Activated B cell treated with CpG ODN at 0.5 μM for 24 hours (primary cell): ENCODE measurements at places on chromosomes 7 and 10. TPM values are rescaled to one million over a fixed set of nuclear protein-coding genes. Genes with fewer than 3 reads are reported as not detected.

The TLX1 gene
- not detected in 2 replicates for total RNA-seq

The SIRT1 gene
- 30.1 and 31.6 TPM in 2 replicates for total RNA-seq

The ODAD2 gene
- total RNA-seq: not detected in 2 replicates

The GNG11 gene
- total RNA-seq: 2.4 and 2.6 TPM in 2 replicates

DNA sequence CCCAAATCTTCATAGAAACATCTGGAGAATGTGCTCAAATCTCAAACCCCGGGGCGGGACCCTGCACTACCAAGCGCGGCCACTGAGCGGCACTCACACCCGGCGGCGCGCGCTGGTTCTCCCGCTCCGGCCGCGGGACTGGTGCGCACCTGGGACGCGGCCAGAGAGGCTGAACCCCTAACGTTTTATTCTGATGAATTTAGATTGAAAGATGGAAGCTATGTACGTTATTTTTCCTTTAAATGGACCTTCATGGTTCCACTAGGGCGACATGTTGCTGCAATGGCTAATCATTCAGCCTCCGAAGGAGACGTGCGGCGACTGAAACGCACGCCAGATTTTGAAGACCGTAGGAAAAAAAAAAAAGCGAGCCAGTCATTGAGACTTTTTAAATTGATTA is 107.0 kb upstream of the INSIG1 start:
- no peak overlapping the region for H3K4me3 ChIP-seq
- H3K4me1 ChIP-seq: peaks cover 8% of the 10 kb centered on the region
- no peak overlapping the region for H3K27ac ChIP-seq
- peak; percentile 70 for DNase-seq

- H3K27me3 ChIP-seq: peaks cover 8% of the 10 kb centered on the region
- H3K36me3 ChIP-seq: no peaks in the 10 kb centered on the region
- H3K4me1 ChIP-seq: no peaks in the 10 kb centered on the region
- no peak overlapping the region for H3K27ac ChIP-seq
- H3K4me3 ChIP-seq: no peak overlapping the region
Observed at GRCh38 chr7:45451342-45452035, 122.7 kb upstream of the ADCY1 start.

GRCh38 chr10:75469006-75469616 is 37.7 kb downstream of the LRMDA start:
- H3K4me1 ChIP-seq: no peaks in the 10 kb centered on the region
- no peak overlapping the region for H3K4me3 ChIP-seq
- no peaks in the 10 kb centered on the region for H3K36me3 ChIP-seq
- peaks cover 5% of the 10 kb centered on the region for H3K27me3 ChIP-seq

DNA sequence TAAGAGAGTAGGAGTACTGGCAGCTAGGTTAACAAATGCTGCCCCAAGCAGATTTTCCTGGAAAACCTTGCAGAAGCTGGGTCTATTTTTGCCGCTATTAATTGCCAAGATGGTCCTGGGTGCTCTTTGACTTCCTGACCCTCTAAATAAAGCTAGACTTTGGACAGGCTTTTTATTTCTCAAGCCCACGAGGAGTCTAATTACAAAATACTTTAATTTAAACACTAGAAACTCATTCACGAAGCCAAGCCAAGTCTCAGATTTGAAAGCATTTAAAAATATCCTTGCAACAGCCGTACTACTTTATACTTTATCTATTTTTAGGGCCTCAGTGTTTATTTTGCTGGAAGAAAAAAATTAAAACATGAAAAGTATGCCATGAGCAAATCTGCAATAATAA is 45.1 kb downstream of the TMEM26 start:
- no peak overlapping the region for H3K27ac ChIP-seq
- H3K27me3 ChIP-seq: peaks cover 10% of the 10 kb centered on the region
- no peaks in the 10 kb centered on the region for H3K36me3 ChIP-seq
- no peak for DNase-seq

GRCh38 chr10:74851831-74852230 is 25.4 kb downstream of the KAT6B start:
- peaks cover 44% of the 10 kb centered on the region for H3K4me1 ChIP-seq
- H3K4me3 ChIP-seq: no peak overlapping the region
- H3K27ac ChIP-seq: peak overlapping the region; percentile 83
- peaks cover 9% of the 10 kb centered on the region for H3K36me3 ChIP-seq
- no peak for DNase-seq

DNA sequence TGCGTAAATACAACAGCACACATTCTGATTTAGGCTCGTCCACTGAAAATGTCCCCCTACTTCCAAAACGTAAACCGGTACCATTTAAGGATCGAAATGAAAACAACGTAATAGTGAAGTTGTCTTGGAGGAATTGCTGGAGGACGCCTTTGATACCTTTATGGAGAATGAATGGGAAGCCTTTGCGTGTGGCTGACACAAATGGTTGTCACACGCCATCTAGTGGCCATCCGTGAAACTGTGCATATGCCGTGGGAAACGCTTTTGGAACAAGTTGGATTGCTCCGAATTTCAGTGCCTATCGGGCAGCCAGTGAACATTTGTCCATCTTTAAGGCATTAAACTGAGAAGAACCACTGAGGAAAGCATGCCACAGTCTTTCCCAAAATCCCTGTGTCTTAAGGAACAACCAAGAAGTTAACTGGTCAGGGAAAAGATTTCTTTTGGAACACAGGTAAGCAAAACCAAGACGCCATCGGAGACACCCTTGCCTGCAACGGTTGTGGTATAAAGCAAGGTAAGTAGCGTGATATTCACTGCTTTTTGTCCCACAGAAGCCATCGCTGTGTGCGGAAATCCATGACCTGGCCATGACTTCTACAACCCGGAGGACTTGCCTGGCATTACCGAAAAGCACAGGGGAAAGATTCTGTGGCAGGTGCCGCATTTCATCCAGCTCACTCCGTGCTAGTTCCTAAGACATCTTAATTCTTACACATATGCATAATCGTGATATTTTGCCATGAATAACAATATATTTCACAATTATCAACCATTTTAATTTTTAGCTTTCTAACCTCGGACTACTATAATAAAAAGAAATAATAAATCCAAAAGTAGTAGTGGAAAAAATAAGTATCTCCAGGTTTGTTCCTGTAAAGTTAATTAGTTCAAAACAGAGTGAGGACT is 100.6 kb downstream of the FAM204A start:
- no peaks in the 10 kb centered on the region for H3K4me1 ChIP-seq
- H3K36me3 ChIP-seq: no peaks in the 10 kb centered on the region
- H3K27me3 ChIP-seq: peaks cover 38% of the 10 kb centered on the region
- H3K27ac ChIP-seq: no peak overlapping the region
- DNase-seq: peak; percentile 36

DNA sequence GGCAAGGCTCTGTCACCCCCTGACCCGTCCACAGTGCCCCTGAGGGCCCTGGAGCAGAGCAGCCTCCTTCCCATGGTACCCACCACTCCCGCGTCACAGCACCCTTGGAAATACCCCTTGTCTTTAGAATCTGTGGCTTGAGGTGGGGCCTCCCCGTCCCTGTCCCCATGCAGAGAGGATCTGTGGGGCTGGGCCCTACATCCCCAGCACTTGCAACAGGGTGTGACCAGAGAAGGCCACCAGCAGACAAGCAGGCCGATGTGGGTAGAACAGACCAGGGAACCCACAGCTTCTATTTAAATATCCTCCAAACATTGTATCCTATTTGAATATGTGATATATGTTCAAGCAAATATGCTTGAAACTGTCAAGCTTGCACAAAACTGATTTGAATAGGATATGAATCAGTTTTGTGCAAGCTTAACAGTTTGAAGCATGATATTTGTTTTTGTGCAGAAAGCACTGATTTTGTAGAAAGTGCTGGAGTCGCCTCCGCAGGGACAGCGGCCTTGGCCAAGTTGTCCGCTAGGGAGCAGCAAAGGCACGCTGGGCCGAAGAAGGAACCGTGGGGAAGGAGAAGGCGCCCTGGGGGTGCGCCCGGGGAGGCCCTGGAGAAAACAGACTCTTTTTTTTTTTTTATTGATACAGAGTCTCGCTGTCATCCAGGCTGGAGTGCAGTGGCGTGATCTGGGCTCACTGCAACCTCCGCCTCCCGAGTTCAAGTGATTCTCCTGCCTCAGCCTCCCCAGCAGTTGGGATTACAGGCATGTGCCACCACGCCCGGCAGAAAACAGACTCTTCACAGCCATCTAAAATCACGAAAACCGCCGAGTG is 2.2 kb downstream of the CFAP46 start:
- H3K4me1 ChIP-seq: peaks cover 37% of the 10 kb centered on the region
- peak overlapping the region; percentile 55 for H3K4me3 ChIP-seq
- no peaks in the 10 kb centered on the region for H3K36me3 ChIP-seq
- H3K27ac ChIP-seq: peak overlapping the region; percentile 41
- H3K27me3 ChIP-seq: peaks cover 38% of the 10 kb centered on the region
- no peak for DNase-seq

DNA sequence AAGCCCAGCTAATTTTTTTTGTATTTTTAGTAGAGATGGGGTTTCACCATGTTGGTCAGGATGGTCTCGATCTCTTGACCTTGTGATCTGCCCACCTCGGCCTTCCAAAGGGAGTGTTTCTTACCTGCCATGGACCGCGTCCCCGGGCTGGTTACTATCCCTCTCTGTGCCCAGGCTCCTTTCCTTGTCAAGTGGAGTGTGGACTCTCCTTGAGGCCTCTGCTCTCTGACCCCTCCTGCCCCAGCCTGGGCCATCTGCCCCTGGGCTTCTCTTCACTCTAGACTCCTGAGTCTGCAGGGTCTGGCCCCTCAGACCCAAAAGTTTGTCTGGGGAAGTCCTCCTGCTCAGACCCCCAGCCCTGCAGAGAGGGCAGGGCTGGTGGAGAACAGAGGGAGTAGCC is 20.7 kb downstream of the NEURL1 start:
- no peak overlapping the region for H3K27ac ChIP-seq
- H3K4me3 ChIP-seq: no peak overlapping the region
- no peaks in the 10 kb centered on the region for H3K36me3 ChIP-seq
- peaks cover 3% of the 10 kb centered on the region for H3K27me3 ChIP-seq
- no peak for DNase-seq
- peaks cover 5% of the 10 kb centered on the region for H3K4me1 ChIP-seq

DNA sequence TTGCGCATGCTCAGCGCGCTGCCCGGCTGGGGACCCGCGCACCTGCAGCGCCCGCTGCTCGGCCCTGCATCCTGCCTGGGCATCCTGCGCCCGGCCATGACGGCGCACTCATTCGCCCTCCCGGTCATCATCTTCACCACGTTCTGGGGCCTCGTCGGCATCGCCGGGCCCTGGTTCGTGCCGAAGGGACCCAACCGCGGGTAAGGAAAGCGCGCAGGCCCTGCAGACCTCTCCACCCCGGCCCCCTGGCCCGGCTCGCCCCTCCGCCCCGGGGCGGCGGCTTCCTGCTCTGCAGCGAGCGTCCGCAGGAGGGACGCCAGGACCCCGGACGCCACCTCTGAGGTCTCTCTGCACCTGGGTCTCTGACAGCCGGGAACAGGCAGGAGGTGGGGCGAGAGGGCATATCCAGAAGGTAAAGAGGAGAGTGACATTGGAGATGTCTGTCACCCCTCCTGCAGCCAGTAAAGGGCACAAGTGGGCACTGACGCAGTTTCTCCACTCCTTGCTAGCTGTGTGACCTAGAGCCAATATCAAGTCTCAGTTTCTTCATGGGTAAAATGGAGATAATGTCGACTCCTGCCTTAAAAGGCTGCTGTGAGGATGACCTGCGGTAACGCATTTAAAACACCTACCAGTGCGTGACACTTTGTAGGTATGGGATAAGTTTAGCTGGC is 338 bp downstream of the ATP6V0E2 start:
- H3K4me1 ChIP-seq: peaks cover 34% of the 10 kb centered on the region
- peak overlapping the region; percentile 86 for H3K4me3 ChIP-seq
- H3K27ac ChIP-seq: peak overlapping the region; percentile 53
- no peaks in the 10 kb centered on the region for H3K27me3 ChIP-seq

GRCh38 chr7:17696422-17696821 is 243.9 kb downstream of the SNX13 start:
- peaks cover 5% of the 10 kb centered on the region for H3K36me3 ChIP-seq
- H3K4me3 ChIP-seq: no peak overlapping the region
- no peaks in the 10 kb centered on the region for H3K4me1 ChIP-seq
- no peak overlapping the region for H3K27ac ChIP-seq
- DNase-seq: no peak

DNA sequence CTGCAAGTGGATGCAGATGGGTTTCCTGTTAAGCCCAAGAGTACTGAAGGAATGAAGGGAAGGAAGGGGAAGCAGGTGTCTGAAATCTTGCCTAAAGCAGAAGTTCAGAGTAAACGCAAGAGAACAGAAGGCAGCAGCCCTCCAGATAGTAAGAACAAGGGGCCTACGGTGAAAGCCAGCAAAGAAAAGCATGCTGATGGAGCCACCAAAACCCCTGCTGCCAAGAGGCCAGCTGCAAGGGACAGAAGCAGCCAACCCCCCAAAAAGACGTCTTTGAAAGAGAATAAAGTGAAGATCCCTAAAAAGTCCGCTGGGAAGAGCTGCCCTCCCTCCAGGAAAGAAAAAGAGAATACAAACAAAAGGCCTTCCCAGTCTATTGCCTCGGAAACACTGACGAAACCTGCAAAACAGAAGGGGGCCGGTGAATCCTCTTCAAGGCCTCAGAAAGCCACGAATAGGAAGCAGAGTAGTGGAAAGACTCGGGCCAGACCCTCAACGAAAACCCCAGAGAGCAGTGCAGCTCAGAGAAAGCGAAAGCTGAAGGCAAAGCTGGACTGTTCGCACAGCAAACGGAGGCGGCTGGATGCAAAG is 152.5 kb downstream of the LCOR start:
- H3K36me3 ChIP-seq: peaks cover 25% of the 10 kb centered on the region
- H3K27me3 ChIP-seq: no peaks in the 10 kb centered on the region
- no peak for DNase-seq
- H3K4me1 ChIP-seq: peaks cover 21% of the 10 kb centered on the region

DNA sequence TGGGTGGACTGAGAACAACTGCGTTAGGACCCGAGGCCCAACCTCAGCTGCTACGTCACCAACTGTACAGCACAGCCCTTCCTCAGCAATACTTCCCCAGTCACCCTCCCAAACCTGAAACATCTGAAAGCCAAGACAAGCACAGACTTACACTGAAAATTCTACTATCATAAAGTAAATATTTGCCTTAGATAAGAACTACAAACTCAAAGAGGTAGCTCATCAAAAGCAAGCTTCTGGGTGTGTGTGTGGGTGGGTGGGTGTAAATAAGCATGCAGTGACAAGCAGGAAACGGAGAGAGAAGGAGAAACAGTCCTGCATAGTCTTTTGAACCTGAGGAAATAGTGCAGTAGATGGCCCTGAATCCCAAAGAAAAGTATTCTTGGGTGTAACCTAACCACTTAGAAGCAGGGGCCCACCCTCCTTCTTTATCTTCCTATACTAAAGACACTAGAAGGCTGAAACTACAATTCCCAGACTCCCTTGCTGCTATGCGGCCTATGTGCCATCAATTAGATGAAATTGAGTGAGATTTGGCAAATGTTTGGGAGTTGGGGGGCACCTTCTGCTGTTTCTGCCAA is 18.7 kb downstream of the SLC25A13 start:
- H3K36me3 ChIP-seq: peaks cover 8% of the 10 kb centered on the region
- no peaks in the 10 kb centered on the region for H3K27me3 ChIP-seq
- DNase-seq: no peak
